ENCODE measurements at places on chromosomes 5 and 9. TPM values are rescaled to one million over a fixed set of nuclear protein-coding genes. Genes with fewer than 3 reads are reported as not detected.

Gene GHR
- total RNA-seq: 1.1 TPM

Gene TLX3
- not detected for total RNA-seq

Gene MAMDC2
- 26.4 TPM for total RNA-seq

Gene OSMR
- 14.6 TPM for total RNA-seq

Gene QRFP
- not detected for total RNA-seq

Gene ZDHHC11B
- not detected for total RNA-seq

Gene ZNF608
- total RNA-seq: 21.6 TPM

Gene ABL1
- 59.5 TPM for total RNA-seq

Gene BTNL8
- not detected for total RNA-seq

Gene GRXCR2
- not detected for total RNA-seq

Gene INSL4
- not detected for total RNA-seq

Gene IFNK
- not detected for total RNA-seq

Gene OTULINL
- 0.14 TPM for total RNA-seq

Gene NR5A1
- total RNA-seq: not detected

Gene KCNV2
- total RNA-seq: not detected

Gene MACIR
- total RNA-seq: 14.6 TPM

Gene EQTN
- not detected for total RNA-seq

Gene NUTM2G
- not detected for total RNA-seq

Measured in pulmonary artery endothelial cell (primary cell).